Activated naive CD8-positive, alpha-beta T cell treated with anti-CD3 and anti-CD28 coated beads for 36 hours (primary cell): ENCODE measurements at places on chromosomes 4 and X. TPM values are rescaled to one million over a fixed set of nuclear protein-coding genes. Genes with fewer than 3 reads are reported as not detected.

DNA sequence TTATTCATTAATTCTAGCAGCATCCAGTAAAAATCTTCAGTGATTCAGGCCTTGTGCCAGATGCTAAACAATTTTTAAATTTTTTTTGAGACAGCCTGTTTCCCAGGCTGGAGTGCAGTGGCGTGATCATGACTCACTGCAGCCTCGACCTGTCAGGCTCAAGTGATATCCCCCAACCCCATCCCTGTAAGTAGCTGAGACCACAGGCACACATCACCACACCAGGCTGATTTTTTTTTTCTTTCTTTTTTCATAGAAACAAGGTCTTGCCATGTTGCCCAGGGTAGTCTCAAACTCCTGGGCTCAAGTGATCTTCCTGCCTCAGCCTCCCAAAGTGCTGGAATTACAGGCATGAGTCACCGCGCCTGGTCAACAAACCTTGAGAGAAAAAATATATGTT is 705.5 kb downstream of the ARAP2 start:
- no peaks in the 10 kb centered on the region for H3K27me3 ChIP-seq
- no peaks in the 10 kb centered on the region for H3K36me3 ChIP-seq
- no peaks in the 10 kb centered on the region for H3K4me1 ChIP-seq

Gene NSUN7
- total RNA-seq = 0.28 TPM

Gene RHOH
- total RNA-seq = 114 TPM

GRCh38 chr4:169640261-169640870 is 20.0 kb downstream of the CLCN3 start:
- no peak for DNase-seq
- H3K36me3 ChIP-seq = peaks cover 17% of the 10 kb centered on the region
- no peaks in the 10 kb centered on the region for H3K27me3 ChIP-seq
- no peak overlapping the region for H3K4me3 ChIP-seq

Gene HPGD
- 6.0 TPM for total RNA-seq

DNA sequence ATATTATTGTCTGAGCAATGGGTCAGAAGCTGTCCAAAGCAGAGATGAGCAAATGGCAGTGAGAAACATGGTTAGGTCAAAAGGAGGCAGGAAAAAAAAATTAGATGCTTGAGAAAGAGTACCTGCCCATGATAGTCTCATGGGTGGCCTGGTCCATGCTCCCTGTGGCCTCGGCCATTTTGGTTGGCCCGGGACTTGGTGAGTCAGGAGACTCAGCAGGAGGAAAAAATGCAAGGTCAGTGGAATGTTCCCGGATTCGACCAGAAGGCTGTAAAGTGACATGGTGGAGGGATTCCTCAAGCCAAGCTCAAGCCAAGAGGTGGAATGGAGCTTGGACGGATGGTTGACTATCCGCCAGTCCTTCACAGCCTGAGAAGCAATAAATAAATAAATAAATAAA is 236.7 kb downstream of the ASMT start:
- no peaks in the 10 kb centered on the region for H3K36me3 ChIP-seq
- DNase-seq = no peak
- peaks cover 3% of the 10 kb centered on the region for H3K27me3 ChIP-seq

- DNase-seq = no peak
- H3K4me3 ChIP-seq = peak overlapping the region; percentile 95
- peak overlapping the region; percentile 97 for H3K27ac ChIP-seq
- H3K27me3 ChIP-seq = no peaks in the 10 kb centered on the region
- H3K4me1 ChIP-seq = peaks cover 15% of the 10 kb centered on the region
- peaks cover 6% of the 10 kb centered on the region for H3K36me3 ChIP-seq
Observed at GRCh38 chrX:48540028-48540375, 488 bp downstream of the TBC1D25 start.

GRCh38 chrX:13256603-13257002 is 63.2 kb downstream of the ATXN3L start:
- H3K36me3 ChIP-seq = peaks cover 5% of the 10 kb centered on the region
- H3K27ac ChIP-seq = peak overlapping the region; percentile 72
- peaks cover 24% of the 10 kb centered on the region for H3K4me1 ChIP-seq

DNA sequence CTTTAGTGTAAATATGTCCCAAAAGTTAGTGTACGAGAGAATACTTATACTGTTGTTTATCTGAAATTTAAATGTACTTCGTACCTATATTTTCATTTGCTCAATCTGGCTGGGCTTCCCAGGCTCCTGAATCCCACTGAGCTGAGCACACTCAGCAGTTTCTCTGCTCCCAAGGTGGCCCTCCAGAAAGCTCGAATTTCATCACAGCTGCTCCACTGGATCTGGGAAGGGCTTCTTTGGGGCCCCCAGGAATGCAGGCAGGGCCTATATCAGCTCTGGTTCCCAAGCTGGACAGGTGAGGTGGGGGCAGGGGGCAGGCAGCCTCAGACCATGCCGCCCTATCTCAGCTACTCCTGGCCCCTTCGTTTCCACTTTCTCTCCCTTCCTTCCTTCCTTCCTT is 1.5 kb upstream of the FATE1 start:
- no peak overlapping the region for H3K27ac ChIP-seq
- no peaks in the 10 kb centered on the region for H3K27me3 ChIP-seq
- no peak for DNase-seq
- H3K36me3 ChIP-seq = no peaks in the 10 kb centered on the region
- no peaks in the 10 kb centered on the region for H3K4me1 ChIP-seq

Gene CITED1
- total RNA-seq = not detected

GRCh38 chr4:18535948-18536347 is 514.4 kb upstream of the LCORL start:
- H3K36me3 ChIP-seq = no peaks in the 10 kb centered on the region
- DNase-seq = no peak
- no peak overlapping the region for H3K4me3 ChIP-seq

DNA sequence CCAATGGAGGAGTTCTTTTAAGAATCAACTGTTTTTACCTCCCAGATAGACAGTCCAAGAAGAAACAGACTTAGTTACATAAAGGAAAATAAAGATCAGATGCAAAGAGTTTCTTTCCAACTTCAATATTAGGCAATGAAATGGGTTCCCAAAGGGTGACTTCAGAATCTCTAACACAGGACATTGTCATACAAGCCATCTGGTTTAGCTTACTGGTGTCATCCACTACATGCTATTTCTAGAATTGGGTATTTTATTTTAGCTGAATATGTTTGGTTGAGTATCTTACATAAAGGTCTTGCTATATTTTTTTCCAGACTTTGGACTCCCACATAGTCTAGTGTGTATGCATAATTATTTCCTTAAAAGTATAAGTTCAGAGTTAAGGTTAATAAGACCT is 162.1 kb upstream of the SLC7A11 start:
- H3K36me3 ChIP-seq = no peaks in the 10 kb centered on the region
- peaks cover 3% of the 10 kb centered on the region for H3K27me3 ChIP-seq
- no peak overlapping the region for H3K4me3 ChIP-seq
- H3K27ac ChIP-seq = no peak overlapping the region
- DNase-seq = no peak

- H3K4me1 ChIP-seq = no peaks in the 10 kb centered on the region
- H3K27ac ChIP-seq = no peak overlapping the region
- no peak for DNase-seq
- H3K4me3 ChIP-seq = no peak overlapping the region
- no peaks in the 10 kb centered on the region for H3K36me3 ChIP-seq
Observed at GRCh38 chr4:168794881-168795280, 215.2 kb downstream of the CBR4 start.

Gene MAB21L2
- not detected for total RNA-seq

DNA sequence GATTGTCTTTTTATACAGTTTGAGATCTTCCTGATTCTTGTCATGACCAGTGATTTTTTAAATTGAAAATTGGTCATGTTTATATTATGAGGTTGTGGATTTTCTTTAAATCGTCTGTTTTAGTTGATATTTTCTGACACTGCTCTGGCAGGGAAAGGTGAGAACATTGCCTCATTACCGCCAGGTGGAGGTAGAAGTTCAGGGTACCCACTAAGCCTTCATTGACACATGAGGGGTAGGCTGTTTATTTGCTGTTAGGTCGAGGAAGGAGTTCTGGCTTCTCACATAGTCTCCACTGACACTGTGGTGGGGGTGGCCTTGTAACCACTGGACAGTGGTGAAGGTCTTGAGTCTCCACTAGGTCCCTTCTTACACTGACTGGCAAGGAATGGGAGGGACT is 117.6 kb upstream of the GPR101 start:
- H3K36me3 ChIP-seq = no peaks in the 10 kb centered on the region
- H3K4me3 ChIP-seq = no peak overlapping the region
- H3K27ac ChIP-seq = no peak overlapping the region
- no peaks in the 10 kb centered on the region for H3K4me1 ChIP-seq
- DNase-seq = no peak

DNA sequence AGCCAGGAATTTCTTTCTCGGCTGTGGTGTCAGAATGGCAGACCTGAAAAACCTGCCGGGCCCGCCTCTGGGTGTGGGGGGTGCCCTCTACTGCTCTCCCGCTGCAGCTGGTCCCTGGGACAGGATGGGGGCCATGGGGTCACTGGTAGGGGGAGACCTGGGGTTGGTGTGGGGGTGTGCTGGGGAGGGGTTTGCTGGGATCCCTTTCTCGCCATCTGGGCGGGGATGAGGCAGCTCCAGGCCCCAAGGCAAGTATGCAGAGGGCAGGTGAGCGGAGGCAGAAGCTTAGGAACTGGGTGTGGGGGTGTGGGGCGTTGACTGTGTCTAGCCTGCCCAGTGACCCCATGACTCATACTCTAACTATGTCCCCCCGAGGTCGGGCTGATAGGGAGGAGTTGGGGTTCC is 884 bp downstream of the CCDC120 start:
- no peak for DNase-seq
- no peaks in the 10 kb centered on the region for H3K27me3 ChIP-seq
- peaks cover 2% of the 10 kb centered on the region for H3K36me3 ChIP-seq
- no peak overlapping the region for H3K27ac ChIP-seq
- H3K4me1 ChIP-seq = peaks cover 22% of the 10 kb centered on the region
- no peak overlapping the region for H3K4me3 ChIP-seq

GRCh38 chr4:24488399-24489164 is 95.8 kb downstream of the DHX15 start:
- peak; percentile 53 for DNase-seq
- H3K4me1 ChIP-seq = no peaks in the 10 kb centered on the region
- H3K4me3 ChIP-seq = no peak overlapping the region
- no peak overlapping the region for H3K27ac ChIP-seq
- H3K36me3 ChIP-seq = no peaks in the 10 kb centered on the region

DNA sequence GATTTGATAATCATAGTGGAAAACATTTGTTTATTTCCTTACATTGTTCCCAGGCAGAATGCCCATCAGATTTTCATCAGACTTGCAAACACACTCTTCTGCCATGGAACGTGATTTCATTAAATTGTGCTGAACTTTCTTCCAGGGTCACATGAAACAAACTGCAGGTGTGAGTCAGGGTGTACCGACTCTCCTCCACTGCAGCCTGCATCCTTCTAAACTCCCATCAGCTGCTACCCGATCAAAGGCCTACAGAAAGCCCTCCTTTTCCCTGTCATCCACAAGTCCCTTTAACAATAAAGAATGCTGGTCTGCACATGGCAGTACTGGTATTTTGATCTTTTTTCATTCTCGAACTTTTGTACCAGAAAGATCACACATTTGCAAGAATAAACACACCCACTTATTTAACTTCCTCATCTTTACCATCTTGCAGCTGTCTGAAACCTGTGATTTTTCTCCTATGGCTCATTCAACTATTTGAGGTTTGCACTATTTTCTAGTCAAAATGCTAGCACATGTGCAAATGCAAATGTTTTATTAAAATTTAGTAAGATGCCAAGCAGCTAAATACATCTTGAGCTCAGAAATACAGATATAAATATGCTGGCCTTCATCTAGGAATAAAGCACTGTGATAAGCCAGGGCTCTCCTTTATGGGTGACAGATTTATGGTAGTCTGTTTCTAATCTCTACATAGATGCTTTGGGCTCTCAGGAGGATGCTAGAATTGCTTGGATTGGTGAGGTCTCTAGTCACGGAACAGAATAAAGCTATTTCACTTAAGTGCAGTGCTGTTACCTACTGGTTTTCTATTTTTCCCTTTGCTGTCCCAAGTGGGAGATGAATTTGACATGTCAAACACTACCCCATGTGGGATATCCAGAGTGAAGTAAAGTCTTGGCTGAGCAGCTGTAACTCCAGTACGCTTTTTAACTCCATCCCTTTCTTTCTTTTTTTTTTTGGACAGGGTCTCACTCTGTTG is 25.8 kb upstream of the ARHGAP24 start:
- no peaks in the 10 kb centered on the region for H3K36me3 ChIP-seq
- no peak overlapping the region for H3K27ac ChIP-seq
- H3K27me3 ChIP-seq = no peaks in the 10 kb centered on the region

DNA sequence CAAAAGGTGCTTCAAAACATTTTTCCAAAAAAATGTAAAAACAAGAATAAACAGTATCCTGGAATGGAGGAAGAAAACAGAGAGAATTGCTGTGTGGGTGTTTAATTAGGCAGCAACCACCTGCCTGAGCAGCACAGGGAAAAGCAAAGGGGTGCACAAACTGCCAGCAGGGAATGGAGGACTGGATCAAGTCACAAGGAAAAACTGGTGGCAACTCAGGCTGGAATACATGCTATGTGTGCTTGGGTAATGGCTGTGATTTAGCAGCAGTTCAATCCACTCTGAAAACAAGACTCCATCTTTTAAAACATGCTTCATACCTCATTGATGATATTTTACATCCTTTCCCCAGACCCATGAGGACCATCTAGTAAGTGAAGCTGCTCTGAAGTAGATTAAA is 179.5 kb downstream of the HS6ST2 start:
- H3K27ac ChIP-seq = no peak overlapping the region
- DNase-seq = no peak
- H3K36me3 ChIP-seq = no peaks in the 10 kb centered on the region
- no peaks in the 10 kb centered on the region for H3K4me1 ChIP-seq

Gene TGIF2LX
- total RNA-seq = not detected

DNA sequence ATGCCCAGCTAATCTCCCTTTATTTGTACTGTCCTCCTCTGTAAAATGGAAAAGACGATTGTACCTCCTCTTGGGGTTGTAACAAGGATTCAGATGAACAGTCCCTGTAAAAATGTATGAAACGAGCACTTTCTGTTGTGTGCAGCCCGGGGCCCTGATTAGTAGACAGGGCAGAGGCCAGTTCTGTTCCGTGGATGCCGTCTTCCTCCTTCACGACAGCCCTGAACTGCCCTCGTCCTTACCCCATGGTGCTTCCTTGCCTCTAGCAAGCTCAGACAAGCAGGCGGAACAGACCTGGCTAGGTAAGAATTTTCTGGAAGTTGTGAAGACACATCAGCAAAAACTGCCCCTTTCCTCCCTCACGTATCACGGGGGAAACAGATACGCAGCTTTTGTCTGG is 22.3 kb upstream of the TADA2B start:
- H3K4me1 ChIP-seq = no peaks in the 10 kb centered on the region
- peaks cover 9% of the 10 kb centered on the region for H3K36me3 ChIP-seq
- H3K27me3 ChIP-seq = no peaks in the 10 kb centered on the region
- DNase-seq = no peak
- H3K27ac ChIP-seq = peak overlapping the region; percentile 56
- H3K4me3 ChIP-seq = no peak overlapping the region
